Activated CD4-positive, alpha-beta T cell treated with anti-CD3 and anti-CD28 coated beads, Interleukin-2, amount 50 U/mL, for 1 hour (primary cell): ENCODE measurements at places on chromosomes 1 and 21.

DNA sequence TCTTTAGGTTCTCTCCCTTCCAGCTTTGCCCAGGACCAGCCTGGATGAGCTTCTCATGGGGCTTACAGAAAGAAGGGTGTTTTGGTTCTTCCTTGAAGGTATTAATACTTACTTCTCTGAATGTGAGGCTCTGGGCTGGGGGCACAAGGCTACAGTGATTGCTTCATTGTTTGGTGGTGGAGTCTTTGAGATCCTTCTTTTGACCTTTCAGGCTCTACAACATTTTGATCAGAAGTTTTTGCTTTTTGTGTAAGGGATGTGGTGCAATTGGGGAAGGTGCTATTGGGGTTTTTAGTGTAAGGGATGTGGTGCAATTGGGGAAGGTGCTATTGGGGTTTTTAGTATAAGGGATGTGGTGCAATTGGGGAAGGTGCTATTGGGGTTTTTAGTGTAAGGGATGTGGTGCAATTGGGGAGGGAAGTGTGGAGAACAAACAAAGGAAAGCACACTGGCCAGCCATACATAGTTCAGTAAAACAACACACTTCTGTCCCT, 103.6 kb upstream of the IVNS1ABP start:
- DNase-seq = no peak

GRCh38 chr1:108152782-108153222, 47.3 kb downstream of the SLC25A24 start:
- no peak for DNase-seq

DNA sequence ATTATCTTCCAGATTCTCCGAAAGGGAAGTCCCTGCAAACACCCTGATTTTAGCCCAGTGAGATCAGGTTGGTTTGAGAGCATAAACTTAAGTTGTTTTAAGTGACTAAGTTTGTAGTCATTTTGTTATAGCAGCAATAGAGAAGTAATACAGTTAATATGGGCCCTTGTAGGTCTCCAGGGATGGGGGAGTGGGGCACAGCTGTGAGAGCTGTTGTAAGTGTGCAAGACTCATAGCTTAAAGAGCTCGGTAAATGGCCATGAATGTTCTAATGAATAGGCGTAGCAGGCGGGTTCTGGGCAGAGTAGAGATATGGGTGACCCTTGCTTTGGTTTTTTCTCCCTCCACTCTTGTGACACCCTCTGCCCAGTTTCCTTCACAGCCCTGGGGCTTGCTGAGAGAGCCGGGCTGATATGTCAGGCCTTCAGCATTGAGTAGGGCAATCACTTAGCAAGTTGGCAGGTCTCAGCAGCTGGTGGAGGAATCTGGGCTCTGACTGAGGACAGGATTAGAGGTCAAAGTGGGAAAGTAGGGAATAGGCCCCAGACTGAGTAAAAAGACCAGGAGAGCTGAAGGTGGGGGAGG, 16.0 kb upstream of the ID3 start:
- DNase-seq = no peak

DNA sequence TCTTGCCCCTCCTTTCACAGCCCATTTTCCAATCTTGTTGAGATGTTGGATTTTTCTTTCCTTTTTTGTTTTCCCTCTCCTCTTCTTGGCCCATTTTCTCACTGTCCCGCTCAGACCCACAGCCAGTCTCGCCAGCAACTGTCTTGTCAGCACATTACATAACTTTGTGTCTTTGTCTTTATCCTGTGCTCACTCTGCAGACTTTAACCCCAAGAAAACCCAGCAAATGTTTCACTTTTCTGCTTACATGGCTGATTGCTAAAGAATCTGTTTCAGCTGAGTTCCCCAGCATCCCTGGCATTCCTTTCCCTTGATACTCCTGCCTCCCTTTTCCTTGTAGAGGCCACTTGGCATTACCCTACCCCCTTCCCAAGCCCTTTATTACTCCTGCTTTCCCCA, 74.6 kb downstream of the ZNF648 start:
- no peak for DNase-seq

GRCh38 chr1:44724296-44724954, 6.5 kb downstream of the RNU5D-1 start:
- DNase-seq = no peak

DNA sequence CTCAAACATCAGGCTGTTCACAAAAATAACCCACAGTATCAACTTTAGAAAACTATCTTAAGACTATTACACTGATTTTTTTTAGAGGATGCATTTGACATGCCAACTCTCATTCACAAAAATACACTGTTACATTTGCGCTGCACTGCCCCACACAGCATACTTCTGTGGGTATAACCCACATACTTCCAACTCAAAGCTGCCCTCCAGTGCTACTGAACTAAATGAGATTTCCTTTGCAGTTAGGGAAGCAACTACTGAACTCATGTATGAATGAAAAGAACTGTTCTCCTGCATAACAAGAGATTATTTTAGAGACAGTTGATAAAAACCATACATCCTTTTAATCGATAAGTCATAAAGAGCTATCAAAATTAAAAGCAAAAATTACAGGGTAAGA, 25.8 kb upstream of the GADD45A start:
- no peak for DNase-seq

GRCh38 chr1:10953505-10954193, 58.8 kb upstream of the TARDBP start:
- no peak for DNase-seq

- DNase-seq = no peak
These were observed 25.2 kb upstream of the ABCG1 start for GRCh38 chr21:42193721-42194120.

DNA sequence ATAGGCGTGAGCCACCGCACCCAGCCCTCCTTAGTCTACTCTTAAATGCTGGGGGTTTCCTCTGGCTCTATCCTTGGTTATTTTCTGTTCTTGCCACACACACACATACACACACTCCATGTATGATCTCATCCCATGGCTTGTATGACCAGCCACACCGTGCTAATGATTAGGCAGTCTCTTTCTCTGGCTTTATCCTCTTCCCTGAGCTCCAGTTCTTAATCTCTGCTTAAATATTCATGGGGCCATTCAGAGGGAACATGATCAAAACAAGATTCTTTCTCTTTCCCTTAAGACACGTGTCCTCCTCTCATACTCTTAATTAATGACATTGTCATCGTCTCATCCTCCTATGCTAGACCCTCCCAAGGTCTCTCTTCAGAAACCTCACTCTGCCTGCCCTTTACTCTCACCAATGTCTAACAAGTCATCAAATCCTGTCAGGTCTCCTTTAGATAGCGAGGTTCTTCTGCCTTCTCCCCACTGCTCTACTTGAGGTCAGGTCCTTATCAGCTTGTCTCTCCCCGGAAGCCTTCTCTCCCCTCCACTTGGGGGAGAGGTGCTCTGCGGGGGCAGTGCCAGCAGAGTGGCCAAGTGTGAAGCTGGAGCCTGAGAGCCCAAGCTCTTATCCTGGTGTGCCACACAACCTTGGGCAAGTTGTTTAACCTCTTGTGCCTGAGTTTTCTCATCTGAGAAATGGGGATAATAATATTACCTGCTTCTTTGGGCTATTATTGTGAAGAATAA, 83.0 kb upstream of the GNG12 start:
- no peak for DNase-seq

DNA sequence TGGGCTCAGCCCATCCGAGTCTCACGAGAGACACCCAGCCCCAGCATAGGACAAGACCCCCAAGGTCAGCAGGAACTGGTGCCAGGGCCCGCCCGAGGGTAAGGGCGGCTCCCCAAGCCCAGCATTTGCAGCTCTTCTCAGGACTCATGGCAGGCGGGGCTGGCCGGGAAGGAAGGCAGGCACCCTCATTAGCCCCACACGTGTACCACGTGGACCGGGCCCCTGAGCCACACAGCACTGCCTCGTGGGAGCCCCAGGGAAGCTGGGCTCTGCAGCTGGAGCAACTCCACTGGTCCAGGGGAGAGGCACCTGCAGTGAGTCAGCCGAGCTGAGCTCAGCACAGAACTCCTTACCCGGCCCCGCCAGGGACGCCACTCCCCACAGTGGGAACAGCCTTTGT, 97.7 kb upstream of the IFFO2 start:
- DNase-seq = no peak

- DNase-seq = peak; percentile 93
These were observed 15.5 kb upstream of the GSTM4 start for GRCh38 chr1:109640285-109640865.

- no peak for DNase-seq
These were observed 60.8 kb upstream of the F3 start for GRCh38 chr1:94602316-94602715.

- no peak for DNase-seq
These were observed 2.2 kb downstream of the TMEM35B start for GRCh38 chr1:34982820-34983376.

GRCh38 chr1:11316701-11317100, 43.7 kb downstream of the UBIAD1 start:
- DNase-seq = no peak

DNA sequence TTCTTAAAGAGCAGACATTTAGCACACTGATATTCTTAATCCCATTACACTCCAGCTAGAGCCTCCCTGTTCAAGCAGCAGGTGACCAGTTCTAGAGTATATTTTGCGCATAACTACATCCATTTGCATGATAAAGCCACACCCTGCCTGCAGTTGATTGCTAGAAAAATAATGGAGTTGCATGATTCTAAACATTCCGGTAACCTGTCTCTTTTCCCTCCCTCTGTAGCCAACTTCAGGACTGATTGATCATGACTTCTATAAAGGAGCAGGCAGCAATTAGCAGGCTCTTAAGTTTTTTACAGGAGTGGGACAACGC, 14.9 kb downstream of the ARMH1 start:
- no peak for DNase-seq

DNA sequence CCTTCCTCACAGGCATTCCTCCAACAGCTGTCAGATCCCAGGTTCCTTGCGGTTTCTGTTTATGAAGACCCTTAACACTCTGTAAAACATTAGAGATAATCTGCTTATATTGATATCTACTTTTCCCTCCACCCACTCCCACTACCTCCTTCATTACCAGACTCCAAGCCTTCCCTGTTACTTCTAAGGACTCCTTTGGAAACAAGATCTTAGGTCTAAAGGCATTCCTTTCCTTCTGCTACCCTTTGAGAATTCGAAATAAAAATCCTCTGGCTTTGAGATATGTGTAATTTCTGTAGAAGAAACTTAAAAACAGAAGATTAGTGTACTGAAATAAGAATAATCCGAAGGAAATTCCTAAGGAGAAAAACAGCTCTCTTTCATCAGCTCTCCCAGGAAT, 23.7 kb upstream of the LYPLAL1 start:
- DNase-seq = no peak

- DNase-seq = no peak
These were observed 26.9 kb downstream of the TOMM20 start for GRCh38 chr1:235101558-235102258.

GRCh38 chr1:244952940-244953339, 88.6 kb upstream of the HNRNPU start:
- no peak for DNase-seq

DNA sequence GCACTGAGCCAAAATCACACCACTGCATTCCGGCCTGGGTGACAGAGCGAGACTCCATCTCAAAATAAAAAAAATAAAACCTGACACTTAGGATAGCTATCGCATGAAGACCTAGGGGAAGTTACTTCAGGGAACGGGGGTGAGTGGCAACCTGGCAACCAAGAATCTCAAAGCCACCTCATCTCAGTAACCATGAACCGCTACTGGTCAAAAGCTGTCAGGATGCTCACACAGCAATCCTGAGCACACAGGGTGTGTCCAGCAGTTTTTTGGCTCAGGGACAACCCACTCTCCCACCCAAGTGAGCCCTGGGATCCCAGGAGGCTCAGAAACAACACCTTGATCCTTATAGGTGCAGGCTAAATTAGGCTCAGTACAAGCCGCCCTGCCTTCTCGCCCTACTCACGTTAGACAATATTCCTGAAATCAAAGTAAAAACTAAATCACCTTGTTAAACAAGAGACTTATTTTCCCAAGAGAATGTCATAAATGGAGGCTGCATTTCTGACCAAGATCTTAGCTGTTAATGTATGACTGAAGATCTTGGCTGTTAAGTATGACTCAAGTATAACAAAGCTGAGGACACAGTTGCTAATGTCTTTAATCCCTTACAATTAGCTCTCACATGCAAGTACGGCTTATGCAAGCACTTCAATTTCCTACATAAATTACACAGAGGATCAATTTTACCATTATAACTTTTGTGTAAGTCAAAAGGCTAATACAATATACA, 48.3 kb upstream of the NADK start:
- no peak for DNase-seq

DNA sequence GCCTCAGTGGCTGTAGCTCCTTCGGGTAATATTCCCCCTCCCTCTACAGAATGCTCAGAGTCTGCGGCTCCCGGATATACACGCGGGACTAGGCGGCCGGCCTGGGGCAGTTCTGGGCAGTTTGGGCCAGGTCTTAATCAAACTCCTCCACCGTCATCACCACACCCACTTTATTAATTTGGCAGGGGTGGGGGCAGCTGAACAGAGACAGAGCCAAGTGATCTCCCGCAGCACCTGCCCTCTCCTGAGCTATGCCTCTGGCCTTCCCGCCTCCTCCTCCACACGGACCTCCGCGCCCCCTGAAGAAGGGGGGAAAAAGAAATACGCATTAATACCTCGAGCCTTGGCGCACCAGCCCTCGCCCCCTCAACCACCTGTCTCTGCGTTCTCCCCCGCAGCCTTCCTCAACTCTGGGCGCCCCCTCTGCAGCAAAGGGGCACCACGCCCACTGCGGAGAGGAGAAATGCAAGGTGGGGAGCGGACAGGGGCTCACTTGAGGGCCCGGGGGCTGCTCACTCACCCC, 42.6 kb downstream of the CD34 start:
- DNase-seq = no peak

DNA sequence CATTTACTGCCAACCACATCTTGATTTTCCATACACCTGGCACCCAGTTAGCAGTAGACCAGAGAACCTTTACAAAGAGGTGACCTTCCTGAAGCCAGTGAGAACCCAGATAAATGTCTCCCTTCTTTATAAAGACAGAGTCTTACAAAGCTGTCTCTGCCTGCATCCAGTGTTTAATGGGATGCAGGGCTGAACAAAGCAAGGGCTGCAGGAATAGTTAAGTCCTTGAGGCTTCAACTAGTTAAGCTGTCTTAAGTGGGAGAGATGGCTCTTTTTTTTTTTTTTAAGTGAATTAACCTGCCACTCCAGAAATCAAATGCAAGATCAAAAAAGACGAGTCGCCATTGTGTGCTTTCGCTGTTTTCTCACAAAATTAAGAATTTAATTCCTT, 1.5 kb downstream of the AHCYL1 start:
- DNase-seq = no peak

- DNase-seq = no peak
These were observed 53.0 kb downstream of the HLCS start for GRCh38 chr21:36913247-36914169.
